ENCODE measurements at places on chromosomes 16 and 17. TPM values are rescaled to one million over a fixed set of nuclear protein-coding genes. Genes with fewer than 3 reads are reported as not detected.

DNA sequence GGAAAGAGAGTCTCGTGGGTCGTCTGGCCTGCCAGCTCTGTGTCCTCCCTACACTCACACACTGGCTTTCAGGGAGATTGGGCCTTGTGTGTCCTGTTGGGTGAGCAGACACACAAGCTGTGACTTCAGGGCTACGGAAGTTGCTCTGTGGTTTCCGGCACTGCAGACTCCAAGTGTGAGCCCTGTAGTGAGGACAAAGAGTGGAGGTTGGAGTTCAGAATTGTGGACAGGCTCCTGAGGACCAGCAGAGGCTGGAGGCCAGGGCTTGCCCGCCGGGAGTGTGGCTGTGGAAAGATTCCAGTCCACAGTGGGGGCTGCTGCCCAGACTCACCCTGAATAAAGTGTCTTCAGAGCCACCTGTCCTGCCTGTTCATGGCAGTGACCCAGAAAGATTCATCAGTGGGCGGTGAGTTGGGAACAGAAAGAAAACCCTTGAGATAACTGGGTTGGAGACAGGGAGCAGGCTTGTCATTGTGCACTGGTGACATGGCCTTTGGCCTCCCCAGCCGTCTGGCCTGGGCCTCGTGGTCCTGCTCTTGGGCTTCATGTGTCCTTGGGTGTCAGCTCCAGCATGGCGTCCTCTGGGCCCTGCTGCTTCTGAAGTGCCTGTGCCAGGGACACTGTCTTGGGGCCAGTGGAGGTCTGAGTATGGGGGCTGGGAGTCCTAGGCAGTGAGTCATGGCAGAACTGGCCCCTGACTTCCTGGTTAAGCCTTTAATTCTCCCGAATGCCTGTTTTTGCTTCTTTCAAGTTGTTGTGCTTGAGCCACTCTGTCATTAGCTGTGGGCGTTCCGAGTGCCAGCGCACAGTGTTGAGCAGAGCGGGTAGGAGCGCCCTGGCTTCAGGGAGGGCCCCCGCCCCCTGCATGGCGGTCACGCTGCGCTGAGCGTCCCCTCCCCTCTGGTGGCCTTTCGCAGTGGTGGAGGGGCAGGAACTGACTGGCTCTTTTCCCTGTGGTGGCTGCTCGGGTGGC, 19.9 kb upstream of the ZNF750 start:
- DNase-seq, result no peak

DNA sequence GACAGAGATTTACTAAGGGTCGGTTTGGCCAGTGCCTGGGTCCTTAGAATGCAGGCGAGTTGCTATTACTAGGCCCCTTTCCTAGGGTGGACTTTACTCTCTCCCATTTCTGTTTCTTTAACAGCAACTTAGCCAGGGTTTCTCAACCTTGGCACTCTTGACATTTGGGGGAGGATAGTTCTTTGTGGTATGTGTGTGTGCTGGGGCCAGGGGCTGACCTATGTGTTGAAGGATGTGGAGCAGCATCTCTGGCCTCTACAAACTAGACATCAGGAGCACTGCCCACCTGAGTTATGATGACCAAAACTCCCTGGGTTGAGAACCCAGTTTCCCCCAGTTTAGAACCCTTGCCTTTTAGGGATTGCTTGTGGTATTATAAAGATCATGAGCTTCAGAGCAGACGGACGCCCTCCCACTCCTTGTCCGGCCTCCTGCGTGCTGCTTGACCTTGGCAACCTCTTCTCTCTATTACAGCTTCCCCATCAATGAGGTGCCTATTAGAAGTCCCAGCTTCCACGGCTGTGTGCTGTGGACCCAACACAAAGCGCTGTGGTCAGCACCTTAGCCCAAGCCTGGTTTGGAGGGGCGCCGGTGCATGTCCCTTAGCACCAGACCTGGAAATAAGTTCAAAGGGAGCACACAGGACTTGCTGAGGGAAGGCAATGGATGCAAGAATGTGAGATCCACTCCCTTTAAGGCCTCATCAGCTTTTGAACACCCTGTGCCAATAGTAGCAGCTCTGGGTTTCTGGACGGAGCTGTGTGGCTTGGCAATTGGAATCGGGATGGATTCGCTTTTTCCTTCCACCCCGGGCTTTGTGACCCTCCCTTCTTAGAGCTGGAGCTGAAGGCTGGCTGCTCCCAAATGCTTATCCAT, 239.2 kb upstream of the MAF start:
- peak; percentile 20 for DNase-seq

DNA sequence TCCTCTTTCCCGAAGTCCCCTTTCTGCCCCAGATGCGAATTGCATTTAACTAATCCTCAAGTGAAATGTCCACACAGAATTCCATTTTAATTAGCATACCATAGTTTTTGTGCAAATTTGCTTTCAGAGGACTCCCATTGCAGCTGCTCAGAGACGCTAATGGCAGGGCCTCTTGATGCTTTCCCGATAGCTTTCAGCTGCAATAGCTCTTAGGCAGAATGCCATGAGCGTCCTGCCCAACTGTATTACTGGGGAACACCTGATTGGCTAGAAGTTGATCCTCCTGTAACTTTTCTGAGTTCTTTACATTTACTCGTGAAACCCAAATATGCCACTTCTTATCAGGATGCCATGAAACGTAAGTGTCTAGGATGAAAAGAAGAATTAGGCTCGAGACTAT, 203.0 kb downstream of the UTP18 start:
- no peak for DNase-seq

- no peak for DNase-seq
These were observed 50.8 kb downstream of the PITPNM3 start for GRCh38 chr17:6505425-6506142.

DNA sequence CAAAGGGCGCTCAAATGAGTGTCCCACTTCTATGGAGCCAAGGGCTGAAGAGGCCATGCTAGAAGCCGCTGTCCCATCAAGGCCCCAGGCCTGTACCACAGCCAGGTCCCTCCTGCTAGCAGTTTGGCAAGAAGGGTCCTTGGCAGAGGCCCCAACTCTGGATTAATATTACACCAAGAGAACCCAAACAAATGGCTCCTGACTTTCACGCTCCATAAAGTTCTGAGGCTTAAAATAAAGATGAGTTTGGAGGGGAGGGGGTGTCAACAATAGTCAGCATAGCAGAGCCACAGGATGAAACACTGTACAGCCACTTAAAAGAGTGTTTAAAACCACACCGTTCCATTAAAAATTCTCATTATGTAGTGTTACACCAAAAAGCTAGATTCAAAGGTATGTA, 30.5 kb downstream of the CUEDC1 start:
- no peak for DNase-seq

- DNase-seq, result no peak
These were observed at the start of gene SDK2 for GRCh38 chr17:73644145-73645049. SDK2 (minus strand) TSS chr17:73644445; CDS start chr17:73644088, 357 bp downstream.

DNA sequence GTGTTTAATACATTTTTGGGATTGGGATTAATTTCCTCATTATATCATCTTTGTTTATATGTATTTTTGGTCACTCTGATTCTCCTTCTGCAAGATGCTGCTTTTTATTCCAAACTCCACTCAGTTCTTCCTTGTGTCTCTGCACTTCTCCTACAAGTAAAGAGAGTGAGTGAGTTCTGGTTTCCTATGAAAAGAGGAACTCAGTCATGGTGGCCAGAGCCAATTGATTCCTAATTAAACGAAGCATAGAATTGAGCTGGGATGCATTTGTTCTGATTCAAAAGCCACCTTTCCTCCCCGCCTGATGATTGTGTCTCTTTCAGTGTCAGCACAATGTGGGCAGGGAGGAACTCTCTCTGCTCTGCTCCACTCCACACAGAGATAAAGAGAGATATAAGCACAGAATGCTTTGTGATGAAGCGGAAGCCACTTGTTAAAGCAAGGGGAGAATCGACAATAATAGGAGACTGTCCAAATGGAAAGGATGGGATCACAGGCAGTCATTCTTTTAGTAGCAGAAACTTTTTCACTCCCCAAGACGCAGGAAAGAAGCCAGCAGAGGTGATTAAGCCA, 121.3 kb upstream of the GOT2 start:
- DNase-seq, result no peak

DNA sequence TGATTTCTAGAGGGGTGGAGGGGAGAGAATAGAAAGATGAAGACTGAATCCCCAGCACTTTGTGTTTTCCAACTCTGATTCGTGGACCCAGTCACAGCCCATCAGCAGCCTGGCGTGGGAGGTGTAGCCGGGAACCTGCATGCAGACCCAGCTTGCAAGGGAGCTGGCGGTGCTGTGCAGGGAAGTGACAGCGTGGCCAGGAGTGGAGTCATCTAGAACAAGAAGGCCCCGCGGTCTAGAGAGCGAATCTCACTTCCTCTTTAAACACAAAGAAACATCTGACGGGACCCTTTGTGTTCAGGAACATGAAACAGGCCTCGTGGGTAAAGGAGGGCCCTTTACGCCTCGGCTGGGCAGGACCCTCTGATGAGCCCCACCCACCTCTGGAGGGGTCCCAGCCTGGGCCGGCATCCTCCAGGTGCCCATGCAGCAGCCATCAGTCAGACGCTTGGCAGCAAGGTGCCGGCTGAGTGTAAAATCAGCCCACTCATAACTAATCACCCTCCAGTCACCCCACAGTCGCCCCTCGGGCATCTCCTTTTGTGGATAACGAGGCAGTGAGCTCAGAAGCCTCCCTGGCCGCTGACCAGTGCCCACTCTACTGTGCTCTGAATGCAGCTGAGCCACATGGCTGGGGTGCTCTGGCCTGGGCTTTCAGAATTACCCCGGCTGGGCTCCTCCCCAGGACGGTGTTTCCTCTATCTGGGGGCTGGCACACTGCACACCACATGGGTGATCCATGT, 4.4 kb downstream of the SNAI3 start:
- peak; percentile 26 for DNase-seq

GRCh38 chr16:62036101-62036801, at the start of gene CDH8:
CDH8 (minus strand) TSS chr16:62036438; CDS start chr16:62021403, 15,035 bp downstream.
- no peak for DNase-seq

DNA sequence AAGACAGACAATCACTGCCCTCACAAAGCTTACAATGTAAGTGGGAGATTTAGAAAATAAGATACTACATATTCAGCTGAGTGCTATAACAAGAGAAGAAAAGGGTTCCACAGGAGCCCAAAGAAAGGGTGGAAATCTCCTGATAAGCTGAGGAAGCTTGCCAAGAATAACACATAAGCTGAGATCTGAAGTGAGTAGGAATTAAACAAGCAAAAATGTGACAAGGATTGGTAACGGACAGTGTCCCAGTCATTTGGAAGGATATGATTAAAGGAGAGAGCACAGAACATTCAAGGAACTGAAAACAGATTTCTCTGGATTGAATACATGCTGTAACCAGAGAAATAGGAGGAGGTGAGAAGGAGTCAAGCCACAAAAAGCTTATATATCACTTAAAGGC, 13.0 kb downstream of the CDYL2 start:
- DNase-seq, result no peak

DNA sequence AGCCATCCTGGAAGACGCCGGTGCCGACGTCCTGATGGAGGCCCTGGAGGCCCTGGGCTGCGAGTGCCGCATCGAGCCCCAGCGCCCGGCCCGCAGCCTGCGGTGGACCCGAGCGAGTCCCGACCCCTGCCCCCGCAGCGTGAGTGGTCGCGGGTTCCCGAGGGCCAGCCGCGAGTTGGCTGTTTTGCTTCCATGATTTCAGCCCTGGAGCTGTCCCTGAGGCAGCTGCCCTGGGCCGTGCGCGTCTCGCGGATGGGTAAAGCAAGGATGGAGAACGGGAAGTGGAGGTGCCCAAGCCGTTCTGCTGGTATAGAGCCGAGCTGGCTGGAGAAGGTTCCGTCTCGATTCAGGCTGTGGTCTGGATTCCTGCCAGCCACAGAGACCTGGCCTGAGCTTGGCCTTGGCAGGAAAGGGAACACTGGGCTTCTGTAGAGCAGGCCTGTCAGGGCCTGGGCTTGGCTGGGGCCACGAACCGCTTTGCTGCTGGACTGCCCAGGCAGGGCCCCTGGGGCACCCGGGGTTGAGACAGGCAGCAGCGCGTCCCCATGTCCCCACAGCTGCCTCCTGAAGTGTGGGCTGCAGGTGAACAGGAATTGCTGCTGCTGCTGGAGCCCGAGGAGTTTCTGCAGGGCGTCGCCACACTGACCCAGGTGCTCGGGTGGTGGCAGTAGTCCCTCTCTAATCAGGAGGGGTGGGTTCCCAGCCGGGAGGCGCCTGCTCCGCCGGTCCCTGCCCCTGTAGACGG, 941 bp upstream of the MRPS34 start:
- DNase-seq, result no peak

DNA sequence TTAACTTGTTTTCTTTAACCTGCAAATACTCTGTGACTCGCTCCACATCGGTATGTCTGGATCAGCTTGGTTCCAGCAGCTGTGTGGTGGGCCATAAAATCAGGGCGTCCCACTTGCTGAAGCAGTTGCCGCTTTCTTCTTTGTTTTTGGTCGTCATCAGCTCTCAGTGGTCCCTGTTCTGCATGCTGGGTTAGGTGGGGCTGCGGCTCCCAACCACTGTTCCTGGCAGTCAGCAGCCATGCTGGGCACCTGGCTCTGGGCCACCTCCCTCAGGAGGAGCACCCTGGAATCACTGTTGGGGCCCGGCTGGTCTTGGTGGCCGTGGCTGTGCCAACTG, 23.0 kb downstream of the MGRN1 start:
- no peak for DNase-seq

DNA sequence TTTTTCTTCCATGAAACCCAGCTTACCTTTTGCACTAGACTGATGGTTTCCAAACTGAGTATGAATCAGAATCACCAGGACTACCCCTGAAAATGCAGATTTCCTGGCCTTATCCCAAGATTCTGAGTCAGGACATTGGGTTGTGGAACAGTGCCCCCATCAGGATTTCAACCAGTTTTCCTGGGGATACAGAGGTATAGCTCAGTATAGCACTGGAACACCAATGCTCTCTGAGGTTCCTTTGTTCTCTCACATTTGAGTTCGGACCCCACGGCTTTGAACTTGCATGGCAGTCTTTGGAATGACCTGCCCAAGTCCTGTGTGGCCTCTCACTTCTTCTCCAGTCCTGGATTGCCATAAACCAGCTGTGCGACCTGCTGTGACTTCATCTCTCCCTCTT, 12.8 kb upstream of the CCL8 start:
- no peak for DNase-seq

DNA sequence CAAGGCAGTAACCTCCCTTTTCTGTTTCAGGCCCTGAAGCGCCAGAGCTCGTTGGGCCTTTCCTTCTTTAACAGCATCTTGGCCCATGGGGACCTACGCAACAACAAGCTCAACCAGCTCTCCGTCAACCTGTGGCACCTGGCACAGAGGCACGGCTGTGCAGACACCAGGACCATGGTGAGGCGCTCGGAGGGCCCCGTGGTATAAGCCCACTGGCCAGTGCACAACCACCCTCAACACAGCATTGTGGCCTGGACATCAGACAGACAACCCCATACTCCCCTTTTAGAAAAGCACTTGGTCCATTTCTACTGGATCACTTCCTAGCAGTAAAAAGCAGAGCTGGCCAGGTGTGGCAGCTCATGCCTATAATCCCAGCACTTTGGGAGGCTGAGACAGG, 18.6 kb downstream of the KNOP1 start:
- no peak for DNase-seq

- no peak for DNase-seq
These were observed 114.6 kb upstream of the MED13 start for GRCh38 chr17:62179525-62180161.

Gene SEC14L5
- 4.1 TPM for polyA plus RNA-seq

Gene HBA2
- polyA plus RNA-seq, result 2.9 TPM

Gene NRN1L
- polyA plus RNA-seq, result 1.8 TPM
